NCI-H1417 (cell line): ENCODE measurements at places on chromosomes 3 and 15.

GRCh38 chr3:161577662-161578061, 81.1 kb downstream of the OTOL1 start:
- DNase-seq, result no peak

DNA sequence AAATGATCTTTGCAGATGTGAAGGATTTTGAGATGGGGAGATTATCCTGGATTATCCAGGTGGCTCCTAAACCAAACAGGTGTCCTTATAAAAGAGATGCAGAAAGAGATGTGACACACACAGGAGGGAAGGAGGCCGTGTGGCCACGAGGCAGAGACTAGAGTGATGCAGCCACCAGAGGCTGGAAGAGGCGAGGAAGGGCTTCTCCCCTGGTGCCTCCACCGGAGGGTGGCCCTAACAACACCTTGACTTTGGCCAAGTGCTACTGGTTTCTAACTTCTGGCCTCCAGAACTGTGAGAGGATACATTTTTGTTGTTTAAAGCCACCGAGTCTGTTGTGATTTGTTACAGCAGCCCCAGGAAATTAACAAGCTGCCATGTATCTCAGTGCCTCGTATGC, 127.1 kb downstream of the ASB7 start:
- no peak for DNase-seq

GRCh38 chr3:105414841-105415240, 48.1 kb downstream of the ALCAM start:
- no peak for DNase-seq

DNA sequence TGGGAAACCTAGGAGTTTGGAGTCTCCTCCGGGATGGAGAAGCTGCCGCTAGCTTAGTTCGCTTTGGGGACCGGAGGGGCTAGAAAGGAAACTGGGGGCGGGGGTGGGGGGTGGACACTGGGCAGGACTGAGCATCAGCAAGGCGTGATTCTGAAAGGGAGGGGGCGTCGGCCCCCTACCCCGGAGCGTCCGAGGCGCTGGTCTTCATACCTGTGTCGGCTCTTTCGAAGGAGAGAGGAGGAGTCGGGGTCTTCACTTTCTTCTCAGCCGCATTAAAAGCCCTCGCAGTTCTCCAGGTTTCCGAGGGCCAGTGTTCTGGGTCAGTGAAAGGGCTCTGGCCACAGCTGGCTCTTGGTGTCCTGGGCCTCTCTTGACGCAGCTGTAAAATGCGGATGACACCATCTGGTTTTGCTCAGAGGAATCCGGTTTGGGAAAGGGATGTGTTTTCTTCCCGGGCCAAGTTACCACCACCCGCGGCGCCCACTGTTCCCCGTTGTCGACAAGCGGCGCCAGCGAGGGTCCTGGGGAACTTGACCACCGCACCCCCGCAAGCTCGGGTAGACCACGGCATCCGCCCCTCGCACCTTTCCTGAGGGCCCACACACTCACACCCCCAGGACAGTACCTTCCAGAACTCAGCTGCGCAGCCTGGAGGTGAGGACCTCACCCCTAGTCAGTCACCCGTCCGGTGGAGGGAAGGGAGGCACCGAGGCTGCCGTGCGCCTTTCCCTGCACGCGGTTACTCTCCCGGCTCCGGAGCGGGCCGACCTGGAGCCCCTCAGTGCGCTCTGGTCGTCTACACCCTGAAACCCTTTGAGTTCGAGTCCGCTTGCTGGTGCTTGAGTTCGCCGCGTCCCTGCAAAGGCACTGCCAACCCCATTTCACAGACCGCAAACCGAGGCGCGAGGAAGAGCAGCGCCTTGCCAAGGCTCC, 660 bp downstream of the CCK start:
- no peak for DNase-seq

- DNase-seq, result peak; percentile 1
Observed at GRCh38 chr3:45241206-45241605, 15.1 kb upstream of the TMEM158 start.
